NCI-H187 treated with DMSO at 0.1 percent for 48 hours (cell line): ENCODE measurements at places on chromosomes 1 and 21.

DNA sequence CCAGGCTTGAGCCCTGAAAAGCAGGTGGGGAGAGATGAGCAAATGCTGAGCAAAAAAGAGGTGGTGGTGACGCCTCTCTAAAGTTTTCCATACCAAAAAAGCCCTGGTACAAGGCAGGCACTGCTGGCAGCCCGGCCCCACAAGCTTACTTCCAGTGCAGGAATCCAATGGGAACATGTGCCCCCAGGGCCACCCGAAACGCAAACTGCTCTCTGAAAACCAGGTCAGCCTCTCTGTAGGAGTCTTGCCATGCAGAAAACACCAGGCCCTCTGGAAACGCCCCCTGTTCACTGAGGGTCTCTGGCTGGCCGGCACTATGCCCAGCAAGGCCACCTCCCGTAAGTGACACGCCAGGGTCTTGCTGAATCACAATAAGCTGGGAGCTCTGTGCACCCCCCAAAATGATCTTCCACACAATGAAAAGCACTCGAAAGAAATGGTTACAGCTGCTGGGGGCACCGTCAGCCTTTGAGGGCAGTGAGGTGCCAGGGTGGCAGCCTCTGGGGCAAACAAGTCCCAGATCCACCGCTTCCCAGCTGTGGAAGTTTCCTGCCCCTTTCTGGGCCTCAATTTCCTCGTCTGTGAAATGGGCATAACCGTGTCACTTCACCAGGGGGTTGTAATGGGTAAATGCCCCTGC, 170.5 kb downstream of the TOMM20 start:
- DNase-seq, result no peak

DNA sequence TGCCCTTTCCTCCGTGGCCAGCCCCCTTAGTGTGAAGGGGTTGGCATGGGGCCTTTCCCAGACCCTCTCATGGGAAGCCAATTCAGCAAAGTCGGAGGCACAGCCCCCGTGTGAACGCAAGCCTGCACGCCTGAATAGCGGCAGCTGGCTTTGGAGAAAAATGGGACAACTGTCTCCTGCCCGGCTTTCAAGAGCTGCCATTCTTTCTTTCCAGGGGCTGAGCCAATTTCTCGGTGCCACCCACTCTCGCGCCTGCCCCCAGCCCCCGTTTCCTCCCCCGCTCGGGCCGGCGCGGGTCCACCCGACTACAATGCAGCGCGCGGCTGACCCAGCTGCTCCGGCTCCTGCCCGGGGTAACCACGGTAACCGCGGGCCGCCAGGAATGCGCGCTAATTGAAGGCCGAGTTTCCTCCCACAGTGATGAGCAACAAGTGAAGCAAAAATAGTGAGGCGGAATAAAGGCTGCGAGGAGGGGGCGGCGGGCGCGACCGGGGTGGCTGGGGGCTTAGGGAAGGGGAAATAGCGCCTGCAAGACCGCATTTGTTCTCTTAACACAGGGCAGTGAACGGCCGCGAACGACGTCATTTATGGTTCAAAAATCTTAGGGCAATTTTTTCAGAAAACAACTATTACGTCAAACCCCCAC, 27.8 kb downstream of the ILDR2 start:
- DNase-seq, result no peak

- DNase-seq, result no peak
Observed at GRCh38 chr1:9909234-9910046, 629 bp downstream of the CTNNBIP1 start.

DNA sequence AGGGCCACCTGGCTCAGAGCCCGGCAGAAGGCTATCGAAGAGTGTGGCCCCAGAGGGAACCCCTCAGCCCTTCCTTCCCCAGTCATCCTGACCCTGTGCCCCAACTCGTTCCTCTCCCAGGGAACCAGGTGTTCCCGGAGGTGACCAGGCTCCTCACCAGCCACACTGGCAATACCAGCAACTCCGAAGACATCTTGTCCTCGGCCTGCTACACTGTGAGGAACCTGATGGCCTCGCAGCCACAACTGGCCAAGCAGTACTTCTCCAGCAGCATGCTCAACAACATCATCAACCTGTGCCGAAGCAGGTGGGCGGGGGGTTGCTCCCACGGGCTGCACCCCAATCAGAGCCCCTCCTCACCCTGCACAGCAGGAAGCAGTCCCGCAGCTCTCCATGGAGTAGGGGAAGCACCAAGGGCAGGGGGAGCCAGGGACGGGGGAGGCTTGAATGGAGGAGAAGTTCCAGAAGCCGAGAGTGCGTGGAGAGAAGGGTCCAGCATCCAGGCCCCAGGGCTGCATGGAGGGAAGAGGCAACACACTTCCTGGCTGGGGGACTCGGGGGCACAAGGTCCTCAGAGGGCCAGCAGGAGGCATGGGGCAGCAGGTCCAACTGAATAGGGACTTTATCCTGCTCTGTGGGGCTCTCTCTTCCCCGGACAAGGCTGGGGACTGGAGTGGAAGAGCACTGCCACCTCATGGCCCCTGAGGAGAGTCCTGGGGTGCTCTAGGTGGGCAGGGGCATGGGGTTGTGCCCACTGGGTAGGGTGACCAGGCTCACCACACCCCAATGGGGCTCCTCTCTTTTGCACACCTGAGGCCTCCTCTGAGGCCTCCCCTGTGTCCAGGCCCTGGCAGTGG, 41.7 kb downstream of the PKP1 start:
- no peak for DNase-seq

- DNase-seq, result no peak
Observed at GRCh38 chr1:27394282-27394658, 1.8 kb downstream of the GPR3 start.

- no peak for DNase-seq
Observed at GRCh38 chr1:215045698-215046308, 36.7 kb upstream of the KCNK2 start.

DNA sequence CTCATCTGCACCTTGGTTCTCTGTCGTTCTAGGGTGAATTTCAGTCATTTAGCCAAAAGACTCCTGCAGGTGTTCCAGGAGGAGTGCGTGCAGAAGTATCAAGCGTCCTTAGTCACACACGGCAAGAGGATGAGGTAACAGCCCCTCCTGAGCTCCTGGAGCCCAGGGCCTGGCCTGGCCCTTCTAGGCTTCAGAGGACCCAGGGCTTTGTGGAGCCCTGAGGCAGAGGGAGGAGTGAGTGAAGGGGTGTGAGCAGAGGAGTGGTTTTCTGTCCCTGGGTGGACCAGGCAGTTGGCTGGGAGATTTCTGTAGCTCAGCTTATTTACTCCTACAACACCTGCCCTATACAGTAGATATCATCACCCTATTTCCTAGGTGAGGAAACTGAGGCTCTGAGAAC, 15.7 kb upstream of the RASSF5 start:
- DNase-seq, result no peak

DNA sequence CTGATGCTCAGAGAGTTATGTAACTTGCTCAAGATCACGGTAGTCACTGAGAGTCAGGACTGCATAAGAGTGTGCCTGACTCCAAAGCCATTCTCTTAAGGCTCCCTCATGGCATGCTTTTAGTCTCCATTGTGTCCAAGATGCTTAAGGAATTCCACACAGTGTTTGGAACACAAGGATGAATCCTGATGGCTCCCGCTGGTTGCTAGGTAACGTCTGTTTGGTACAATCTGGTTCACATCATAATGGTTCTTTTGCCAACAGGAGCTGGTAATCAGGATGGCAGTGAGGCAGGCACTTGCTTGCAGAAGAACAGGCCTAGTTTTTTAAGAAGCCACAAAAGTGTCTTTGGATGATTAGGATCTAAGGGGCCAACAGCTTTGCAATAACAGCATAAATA, 436.5 kb upstream of the DAB1 start:
- no peak for DNase-seq

DNA sequence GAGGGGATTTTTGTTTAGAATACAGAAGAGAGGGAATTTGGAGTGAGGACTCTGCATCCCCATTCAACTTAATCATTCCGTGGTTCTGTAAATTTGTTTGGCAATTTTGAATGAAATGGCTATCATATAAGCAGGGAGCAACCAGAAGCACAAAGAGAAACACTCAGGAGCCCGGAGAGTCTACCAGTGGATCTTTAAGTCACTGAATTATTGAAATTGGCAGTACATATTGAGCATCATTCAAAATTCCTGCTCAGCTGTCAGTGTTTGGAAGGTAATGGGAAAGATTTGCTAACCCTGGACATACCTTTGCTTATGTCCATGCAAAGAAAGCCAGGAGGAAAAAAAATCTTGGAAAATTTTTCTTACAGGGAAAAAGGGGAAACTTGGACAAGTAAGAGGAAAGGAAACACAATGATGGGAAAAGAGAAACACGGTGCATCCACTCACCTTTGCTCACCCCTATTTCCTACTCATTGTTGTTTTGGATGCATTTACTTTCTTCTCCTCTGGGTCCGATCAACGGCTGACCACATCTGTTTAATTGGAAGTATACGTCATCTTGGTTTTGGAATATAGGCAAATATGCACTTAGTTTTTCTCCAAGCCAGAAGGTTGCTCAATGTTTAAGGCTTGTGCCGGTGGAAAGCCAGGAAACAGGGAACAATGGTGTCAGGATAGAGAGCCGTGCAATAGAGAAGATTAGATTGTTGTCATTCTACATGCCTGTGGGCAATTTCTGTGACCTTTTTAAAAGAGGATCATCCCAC, 243.0 kb upstream of the LYPLAL1 start:
- DNase-seq, result no peak
